Stimulated activated CD4-positive, alpha-beta T cell treated with anti-CD3 and anti-CD28 coated beads, Interleukin-1b, Interleukin-23, amount 100 ng/mL, for 1 hour (primary cell): ENCODE measurements at places on chromosomes 13 and 19.

GRCh38 chr13:107421028-107421427, 794.3 kb downstream of the LIG4 start:
- DNase-seq: no peak

- DNase-seq: peak; percentile 10
These were observed 112.2 kb upstream of the GPR12 start for GRCh38 chr13:26872525-26873385.

- no peak for DNase-seq
These were observed 19.3 kb downstream of the ZNF583 start for GRCh38 chr19:56423276-56423984.

DNA sequence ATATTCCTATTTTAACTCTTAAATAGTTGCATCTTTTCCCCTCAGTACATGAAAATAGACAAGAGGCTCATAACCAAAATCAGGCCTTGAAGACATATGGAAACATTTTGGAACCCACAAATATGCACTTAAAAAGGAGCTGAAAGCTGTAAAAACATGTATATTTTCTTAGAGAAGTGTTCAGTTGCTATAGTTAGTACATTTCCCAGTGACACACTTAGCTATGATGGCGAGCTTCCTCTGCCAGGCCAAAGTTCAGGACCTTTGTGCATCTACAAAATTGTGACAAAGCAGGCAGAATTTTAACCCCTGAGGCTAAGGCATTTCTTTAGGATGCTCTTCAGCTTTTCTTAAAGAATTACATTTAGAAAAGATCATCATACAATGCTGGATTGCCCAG, 54.5 kb downstream of the RCBTB2 start:
- no peak for DNase-seq

GRCh38 chr19:3573858-3574637, 1.3 kb downstream of the HMG20B start:
- no peak for DNase-seq

GRCh38 chr19:42184401-42184861, 33.0 kb downstream of the DEDD2 start:
- DNase-seq: no peak

- DNase-seq: no peak
These were observed 2.9 kb upstream of the CHAMP1 start for GRCh38 chr13:114311387-114311786.
